Common myeloid progenitor, CD34-positive (primary cell): ENCODE measurements at places on chromosomes 2 and 18.

DNA sequence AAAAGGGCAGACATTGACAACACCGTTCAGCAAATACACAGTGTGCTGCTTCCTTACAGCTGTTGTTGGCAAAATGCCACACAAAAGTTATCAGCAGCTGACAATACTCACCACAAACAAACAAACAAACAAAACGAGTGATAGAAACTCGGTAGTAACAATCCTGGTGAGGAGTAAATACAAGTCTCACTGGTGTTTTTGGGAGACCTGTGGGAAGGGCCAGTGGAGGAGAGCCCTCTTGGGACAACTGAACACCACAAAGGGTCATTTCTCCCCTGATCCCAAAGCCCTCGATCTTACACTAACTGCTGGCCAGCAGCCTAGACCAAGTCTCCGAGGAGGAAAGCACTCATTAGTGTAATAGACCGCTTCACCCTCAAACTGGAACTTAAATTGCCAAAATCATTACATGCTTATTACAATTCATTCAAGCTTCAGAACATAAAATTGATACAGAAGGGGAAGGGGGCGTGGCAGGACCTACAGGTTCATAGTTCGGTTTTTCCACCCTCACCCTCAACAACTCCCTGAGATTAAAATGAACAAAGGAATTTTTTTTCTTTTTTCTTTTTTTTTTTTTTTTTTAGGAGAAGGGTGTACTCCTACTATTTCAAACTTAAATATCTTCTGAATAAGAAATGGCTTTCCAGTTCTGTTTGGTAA is 5.0 kb downstream of the AP1S3 start:
- DNase-seq = peak; percentile 22

DNA sequence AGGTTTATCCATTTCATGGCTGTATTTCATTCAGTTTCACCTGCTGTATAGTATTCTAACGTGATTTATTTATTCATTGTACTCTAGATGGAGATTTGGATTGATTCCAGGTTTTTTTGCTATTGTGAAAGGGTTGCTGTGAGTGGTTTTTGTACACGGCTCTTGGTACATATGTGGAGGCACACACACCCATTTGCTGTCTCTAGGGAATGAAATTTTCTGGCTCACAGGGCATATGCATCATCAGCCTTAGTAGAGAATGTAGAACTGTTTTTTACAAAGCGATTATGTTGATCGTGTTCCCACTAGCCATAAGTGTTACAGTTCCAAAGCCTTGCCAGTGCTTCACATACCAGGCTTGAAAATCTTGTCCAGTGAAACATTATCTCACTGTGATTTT is 5.1 kb downstream of the SPTBN1 start:
- DNase-seq = no peak

DNA sequence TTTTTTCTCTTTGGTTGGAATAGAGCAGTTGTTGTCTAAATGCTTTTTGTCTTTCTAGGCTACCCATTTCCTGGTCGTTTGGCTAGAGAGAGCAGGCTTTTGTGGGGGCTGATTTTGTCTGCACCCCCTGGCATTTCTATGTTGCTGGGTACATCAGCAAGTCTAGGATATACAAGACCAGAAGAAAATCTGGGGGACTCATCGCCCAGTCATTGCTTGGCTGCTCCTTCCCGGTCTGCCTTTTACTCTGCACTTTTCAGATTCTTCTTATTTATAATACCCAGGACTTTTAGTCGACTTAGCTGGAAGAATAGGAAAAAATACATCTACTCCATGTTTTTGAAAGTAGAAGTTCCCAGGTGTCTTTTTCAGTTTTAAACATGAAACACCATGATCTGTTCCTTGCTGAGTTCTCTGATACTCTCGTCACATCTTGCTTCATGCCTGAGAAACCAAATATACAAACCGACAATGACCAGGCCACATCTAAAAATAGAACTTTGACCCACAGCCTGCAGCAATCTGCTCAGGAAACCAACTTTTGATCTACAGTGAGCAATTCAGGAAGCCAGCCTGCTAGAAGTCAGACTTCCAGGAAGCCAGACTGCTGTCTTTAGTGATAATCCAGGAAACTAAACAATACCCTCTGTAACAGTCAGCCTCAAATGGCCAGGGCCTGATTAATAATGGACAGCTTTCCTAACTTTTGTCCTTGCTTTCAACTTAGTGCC is 163.8 kb upstream of the MEX3C start:
- peak; percentile 40 for DNase-seq

- DNase-seq = no peak
Observed at GRCh38 chr2:109676346-109676902, 62.3 kb downstream of the SOWAHC start.

GRCh38 chr18:79796531-79797405 is 970 bp upstream of the KCNG2 start:
- no peak for DNase-seq

- peak; percentile 7 for DNase-seq
Observed at GRCh38 chr2:119862127-119862889, 102.6 kb downstream of the PTPN4 start.

DNA sequence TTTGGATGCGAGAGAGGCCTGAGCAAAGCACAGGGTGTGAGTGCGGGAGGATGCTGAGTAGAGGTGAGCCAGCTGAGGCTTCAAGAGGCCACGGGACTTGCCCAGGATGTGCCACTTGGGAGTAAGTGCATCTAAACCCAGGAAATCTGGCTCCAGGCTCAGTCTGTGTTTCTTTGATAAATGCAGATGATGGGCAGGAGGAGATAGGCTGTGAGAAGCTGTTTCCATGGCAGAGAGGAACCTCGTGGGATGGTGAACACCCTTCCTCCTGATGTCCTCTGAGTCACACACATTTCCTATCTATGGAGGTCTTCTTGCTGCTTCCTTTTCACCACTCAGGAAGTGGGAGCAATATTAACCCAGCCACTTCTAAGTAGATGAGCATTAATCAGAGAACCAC is 38.4 kb upstream of the CELF4 start:
- no peak for DNase-seq

GRCh38 chr2:73851274-73851673 is 22.5 kb downstream of the STAMBP start:
- DNase-seq = peak; percentile 54

DNA sequence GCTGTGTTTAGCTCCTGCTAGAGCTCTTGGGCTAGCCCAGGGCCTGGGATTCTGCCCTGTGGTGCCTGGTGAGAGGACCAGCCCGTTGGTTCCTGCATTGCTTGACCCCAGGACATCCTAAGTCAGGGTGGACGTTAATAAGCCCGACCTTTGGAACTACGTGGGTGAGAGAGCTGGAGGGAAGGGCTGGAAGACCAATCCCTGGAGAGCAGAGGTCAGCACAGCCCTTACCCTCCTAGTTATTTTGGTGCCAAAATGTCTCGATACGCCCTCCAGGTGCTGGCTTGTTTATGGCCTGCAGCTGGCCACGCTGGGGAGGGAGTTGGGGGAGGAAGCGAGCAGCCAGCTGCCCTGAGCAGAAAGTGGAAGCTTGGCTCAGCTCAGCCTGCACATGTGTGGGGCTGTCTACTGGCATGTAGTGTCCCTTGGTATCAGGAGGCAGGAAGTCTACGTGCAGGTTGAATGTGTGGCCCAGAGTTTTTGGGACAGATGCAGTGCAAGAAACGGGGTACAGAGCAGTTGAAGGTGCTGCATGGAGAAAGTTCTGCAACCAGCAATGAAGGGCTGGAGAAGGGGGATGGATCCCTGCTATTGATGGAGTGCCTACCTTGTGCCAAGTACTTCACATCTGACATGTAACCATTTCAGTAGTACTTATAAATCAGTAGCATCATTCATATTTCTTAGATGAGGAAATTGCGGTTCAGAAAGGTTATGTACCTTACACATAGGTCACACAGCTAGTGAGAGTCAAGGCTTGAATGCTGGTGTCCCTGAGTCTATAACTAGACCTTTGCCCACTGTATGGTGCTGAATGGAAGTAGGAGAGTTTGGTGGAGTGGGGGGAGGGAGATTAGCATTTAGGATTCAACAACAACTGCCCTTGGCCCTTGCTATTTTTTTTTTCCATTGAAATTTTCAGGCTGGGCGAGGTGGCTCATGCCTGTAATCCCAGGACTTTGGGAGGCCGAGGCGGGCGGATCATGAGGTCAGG is 5.0 kb upstream of the DGKD start:
- peak; percentile 85 for DNase-seq

DNA sequence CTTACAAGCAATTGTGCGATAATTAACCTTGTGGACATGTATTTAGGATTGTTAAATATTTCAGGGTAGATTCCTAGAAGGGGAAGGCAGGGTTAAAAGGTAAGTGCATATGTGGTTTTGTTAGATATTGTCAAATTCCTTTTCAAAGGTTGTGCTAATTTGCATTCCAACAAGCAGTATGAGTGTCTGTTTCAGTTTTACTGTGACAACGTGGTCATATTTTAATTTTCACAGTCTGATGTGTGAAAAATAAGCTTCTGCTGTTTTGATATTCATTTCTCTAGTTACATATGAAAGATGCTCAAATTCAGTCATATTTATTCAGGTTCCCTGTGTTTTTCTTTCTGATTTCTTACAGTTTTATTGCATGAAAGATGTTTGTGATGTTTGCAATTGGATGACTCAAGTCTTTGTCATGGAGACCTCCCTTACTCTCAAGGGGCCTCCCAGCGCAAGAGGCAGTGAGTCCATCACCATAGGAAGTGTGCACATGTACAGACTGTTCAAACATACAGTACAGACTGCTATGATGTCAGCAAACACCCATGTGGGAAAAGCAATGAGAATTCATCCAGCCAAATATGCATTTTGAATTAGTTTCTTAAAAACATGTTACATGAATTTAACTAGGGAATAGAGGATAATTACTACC is 310.8 kb downstream of the GALR1 start:
- DNase-seq = no peak

GRCh38 chr18:1438458-1438910 is 533.8 kb downstream of the ADCYAP1 start:
- DNase-seq = no peak

GRCh38 chr2:23467618-23468017 is 82.6 kb downstream of the KLHL29 start:
- no peak for DNase-seq

DNA sequence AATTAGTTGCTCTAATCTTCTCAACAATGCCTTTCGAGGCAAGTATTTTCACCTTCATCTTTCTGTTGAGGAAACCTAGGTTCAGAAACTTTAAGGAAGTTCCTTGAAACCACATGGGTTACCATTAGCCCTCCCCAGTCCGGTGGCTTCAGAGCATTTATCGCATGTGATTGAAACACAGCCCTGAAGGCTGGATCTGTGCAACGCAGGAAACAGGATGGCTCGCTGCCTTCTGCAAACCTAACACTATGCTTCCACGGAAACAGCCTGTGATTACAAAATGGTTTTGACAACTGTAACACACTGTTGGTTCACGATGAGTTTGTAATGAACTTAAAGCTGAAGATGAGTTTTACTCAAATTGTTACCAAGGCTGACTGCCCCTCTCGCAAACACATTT is 68.5 kb downstream of the EPB41L3 start:
- DNase-seq = peak; percentile 85

DNA sequence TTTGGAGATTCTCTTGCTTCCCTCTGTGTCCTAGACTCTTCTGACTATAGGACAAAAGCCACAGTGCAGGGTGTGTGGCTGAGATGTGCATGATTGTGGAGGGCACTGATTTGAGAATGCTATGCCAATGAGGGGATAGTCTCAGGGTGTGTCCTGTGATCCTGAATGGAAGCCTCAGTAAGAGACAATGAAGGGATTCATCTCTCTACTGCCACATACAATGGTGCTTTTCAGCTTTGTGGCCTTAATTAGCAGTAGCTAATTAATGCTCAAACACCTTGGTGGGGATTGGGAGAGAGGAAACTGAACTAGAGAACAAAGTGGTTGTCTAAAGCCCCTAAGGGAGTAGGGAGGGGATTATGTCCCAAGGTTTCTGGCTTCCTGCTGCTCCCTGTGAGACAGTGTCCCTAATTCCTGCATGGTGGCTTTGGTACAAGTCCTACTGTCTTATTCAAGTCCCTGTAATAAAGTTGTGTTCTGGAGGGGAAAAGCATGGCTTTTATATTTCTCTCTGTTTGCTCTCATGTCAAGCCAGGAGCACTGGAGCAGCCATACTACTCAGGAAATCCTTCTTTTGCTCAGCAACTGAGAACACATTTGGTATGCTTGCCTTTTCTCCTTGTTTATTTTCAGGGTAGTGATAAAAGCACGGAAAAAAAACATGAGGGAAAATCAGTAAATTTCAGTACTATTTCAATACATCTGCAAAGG is 415.2 kb upstream of the TCF4 start:
- no peak for DNase-seq

- no peak for DNase-seq
Observed at GRCh38 chr18:46190667-46191066, 86.5 kb downstream of the HAUS1 start.

GRCh38 chr2:115162494-115163293 is 720.3 kb downstream of the DPP10 start:
- DNase-seq = no peak

DNA sequence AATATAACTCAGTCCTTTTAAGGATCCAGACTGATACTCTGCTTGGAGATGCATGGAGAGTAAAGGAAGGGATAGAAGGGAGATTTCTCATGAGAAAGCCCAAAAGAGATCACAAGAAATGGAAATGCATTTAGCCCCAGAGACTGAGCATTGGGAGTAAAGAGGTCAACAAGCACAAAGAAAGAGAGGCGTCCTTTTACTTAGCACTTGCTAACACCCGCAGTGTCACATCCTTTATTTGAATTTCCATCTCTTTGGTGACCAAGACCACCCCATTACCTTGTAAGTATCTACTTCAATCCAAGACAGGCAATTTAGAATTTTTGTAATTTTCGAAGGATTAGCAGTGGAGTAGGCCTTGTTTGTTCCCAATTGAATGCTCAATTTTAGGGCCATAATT is 111.8 kb upstream of the DCC start:
- no peak for DNase-seq

DNA sequence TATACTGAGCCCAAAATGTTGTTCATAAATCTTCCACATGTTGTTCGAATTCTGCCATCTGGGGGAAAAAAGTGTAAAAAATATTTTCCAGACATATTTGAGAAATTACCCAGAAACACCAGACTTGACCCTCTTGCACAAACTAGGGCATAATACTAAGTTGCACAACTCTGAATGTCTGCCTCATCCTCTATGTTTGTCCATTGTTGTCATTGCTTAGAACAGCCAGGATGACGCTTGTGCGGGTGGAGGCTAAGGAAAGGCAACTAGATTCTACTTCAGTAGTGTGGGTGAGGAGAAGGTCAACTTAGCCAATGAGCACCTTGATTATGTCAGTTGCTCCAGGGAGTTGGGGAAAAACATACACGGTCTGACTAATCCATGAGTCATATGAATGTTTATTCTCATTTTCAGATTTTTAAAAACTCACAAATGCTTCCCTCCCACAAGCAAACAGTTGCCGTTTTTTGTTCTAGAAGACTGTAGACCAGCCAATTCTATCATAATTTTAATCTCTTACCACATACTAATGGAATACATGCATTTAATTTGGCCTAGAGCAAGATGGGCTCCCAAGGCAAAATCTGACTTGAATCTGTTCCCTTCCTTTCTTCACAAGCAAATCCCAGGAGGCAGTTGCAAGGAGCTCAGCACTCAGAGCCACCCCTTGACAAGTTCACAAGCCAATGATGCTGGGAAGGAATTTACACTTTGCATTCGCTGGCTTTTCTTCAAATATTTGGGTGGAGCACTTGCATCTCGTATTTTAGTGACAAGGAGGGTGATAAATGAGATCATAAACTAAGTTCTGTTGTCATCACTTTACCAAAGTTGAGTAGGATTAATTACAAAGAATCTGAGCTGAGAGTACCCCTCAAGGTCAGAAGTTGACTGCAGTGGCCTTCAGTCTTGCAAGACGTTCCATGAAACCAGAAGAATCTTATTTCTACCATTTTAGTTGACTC is 163.2 kb upstream of the TWIST2 start:
- DNase-seq = no peak

GRCh38 chr2:220147161-220148038 is 520.0 kb downstream of the SLC4A3 start:
- no peak for DNase-seq
